ENCODE measurements at places on chromosomes 2 and 18.

DNA sequence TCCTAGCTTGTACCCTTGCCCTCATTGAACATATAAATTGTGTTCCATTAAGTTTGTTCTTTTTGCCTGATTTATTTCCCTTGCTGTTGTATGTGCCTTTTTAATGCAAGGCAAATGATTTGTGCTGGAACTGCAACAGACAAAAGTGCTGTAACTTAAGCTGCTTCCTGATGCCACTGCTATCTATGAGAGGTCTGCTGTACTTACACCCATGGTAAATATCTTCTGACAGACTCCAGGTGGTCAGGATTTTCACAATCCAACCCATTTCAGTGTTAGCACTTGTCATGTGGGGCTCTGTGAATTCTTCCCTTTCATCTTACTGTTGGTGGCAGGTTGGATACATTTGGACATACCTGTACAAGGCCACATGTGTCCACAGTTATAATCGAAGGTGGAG lies 63.5 kb downstream of the ARHGAP15 start:
- DNase-seq = no peak

DNA sequence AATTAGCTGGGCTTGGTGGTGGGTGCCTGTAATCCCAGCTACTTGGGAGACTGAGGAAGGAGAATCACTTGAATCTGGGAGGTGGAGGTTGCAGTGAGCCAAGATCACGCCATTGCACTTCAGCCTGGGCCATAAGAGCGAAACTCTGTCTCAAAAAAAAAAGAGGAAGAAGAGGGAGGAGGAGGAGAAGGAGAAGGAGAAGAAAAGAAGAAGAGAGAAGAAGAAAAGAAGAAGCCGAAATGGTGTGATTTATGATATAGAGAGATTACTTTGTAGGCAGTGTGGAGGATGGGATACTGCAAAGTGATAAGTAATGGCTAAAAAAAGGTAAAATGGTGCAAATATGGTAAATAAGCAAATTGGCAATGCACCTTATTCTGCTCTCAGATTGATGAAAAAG lies 25.1 kb downstream of the THNSL2 start:
- DNase-seq = no peak

DNA sequence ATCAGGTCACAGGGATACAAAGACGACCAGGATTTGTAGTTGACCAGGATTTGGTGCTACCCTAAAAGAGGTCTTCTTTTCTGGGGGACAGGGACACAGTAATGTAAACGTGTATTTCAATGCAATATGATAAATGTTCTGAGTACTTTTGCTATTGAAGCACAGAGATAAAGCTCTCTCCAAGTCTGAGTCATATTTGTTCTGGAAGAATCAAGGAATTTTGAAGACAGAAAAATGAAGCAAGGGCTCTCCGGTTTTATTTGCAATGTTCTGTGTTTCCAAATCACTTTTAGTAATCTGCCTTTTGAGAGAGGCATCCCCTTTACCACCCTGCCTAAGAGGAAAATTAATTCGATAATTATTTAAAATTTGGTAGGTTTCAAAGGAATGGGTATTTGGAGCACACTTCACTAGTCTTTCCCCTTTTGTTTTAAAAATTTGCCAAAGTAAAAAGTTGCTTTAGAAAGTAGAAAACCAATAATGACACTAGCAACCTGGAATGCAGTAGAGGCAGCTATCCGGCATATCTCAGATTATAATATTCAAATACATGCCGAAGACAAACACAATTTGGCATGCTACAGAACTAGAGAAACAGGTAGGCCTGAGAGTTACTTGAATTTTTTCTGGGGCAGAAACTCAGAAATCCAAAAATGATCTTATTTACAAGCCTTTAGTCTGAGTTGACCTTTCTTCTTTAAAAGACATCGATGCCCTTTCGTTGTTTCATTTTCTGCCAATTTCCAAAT lies 82.7 kb downstream of the MREG start:
- no peak for DNase-seq

- no peak for DNase-seq
Measured at GRCh38 chr2:223055836-223056235, 3.8 kb downstream of the KCNE4 start.

DNA sequence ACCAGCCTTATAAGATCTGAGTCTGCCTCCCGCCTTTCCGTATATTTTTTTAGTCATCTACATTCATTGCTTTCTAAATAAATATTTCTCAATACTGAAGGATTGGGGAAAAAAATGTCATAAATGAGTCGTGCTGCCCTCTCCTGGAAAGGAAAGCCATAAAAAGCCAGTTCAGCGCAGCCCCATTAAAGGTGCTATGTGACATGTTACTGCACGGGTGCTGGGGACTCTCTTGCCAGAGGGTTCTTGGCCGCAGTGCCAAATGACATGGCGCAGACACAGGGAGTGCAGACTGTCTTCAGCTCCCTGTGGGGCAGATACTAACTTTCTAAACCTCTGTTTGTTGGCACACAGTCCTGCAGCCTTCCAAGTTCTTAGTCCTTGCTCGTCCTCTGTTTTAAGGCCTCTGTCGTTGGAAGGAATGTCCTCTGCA lies 53.7 kb upstream of the MAP3K20 start:
- no peak for DNase-seq

GRCh38 chr2:127414638-127415592 lies 3.3 kb upstream of the PROC start:
- no peak for DNase-seq

GRCh38 chr2:2253172-2254016 lies 77.7 kb downstream of the MYT1L start:
- no peak for DNase-seq

DNA sequence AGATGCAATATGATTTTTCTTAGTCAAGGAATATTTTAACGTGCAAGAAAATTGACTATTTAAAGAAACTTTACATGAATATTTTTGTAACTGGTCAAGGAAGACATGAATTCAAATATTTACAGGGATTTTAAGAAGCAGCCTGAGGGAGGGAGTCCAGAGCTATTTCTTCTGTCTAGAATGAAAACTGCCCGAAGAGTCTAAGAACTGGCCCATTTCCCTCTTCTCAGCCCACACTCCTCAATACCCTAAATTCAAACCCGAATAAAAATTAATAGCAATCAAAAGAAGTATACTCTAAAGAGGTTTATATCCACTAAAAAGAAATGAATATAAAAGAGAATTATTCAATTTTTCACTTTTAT lies 6.5 kb upstream of the NDUFV2 start:
- DNase-seq = no peak

- DNase-seq = no peak
Measured at GRCh38 chr18:11042247-11042646, 107.1 kb downstream of the PIEZO2 start.

DNA sequence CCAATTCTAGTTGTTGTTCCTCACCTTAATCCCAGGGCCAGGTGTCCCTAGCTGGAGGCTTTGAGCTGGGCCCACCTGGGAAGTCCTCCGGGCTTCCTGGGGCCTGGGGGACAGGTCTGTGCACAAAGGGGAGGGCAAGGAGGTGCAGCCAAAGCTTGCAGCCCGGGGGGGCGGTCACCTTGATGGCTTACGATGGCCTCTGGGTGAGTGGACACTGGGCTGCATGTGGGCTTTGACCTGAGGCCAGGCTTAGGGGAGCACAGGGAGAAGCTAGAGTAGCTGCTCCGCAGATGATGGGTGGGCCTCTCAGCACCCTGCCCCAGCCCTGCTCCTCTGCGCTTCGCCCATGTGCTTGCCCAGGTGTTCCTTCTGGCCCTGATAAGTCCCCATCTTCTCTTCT lies 41.8 kb upstream of the HAAO start:
- no peak for DNase-seq

- no peak for DNase-seq
Measured at GRCh38 chr2:187655001-187655400, 100.8 kb upstream of the TFPI start.

- DNase-seq = no peak
Measured at GRCh38 chr2:241187101-241187917, 1.2 kb upstream of the ANO7 start.

DNA sequence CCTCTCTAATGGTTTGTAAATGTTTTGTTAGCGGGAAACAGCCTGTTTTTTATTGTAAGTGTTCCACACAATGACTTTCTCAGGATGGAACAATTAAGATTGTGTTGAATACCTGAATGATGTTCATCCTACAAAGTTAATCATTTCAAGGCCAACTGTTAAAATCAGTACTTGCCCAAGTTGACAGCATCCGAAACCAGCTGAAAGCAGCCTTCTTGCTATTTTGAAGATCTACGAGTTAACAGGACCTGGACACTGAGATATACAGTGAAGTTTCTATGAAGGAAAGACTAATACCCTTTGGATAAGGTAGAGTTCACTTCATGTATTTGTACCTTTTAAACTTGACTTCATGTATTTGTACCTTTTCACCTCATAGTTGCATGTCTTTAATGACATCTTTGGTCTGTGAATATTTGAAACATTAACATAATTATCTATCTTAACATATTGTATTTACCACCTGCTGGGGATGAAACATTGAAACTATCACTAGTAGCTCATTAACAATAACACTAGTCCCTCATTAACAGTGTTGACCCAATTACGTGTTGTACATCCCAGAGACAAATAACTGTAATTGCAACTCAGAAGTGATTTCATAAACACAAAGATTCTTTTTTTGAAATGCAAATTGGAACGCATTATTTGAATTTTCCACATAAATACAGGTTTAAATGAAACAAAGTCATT lies 556.0 kb upstream of the MEX3C start:
- DNase-seq = no peak

DNA sequence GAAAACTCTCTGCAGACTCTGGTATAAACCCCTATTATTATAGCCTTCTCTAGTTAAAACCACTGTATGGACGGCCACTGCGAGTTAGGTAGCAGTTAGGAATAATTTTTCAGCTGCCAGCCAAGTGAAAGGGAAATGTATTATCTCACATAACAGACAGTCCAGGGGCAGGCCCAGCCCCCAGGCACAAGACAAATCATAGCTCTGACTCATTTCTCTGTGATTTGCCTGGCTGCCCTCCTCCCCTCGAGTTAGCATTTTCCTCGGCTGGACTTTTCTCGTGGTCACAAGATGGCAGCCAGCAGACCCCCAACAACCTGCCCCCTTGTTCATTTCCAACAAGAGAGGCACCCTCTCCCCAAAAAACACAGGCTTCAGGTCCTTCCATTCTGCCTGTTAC lies 10.5 kb downstream of the VIT start:
- DNase-seq = no peak

GRCh38 chr2:112138159-112139032 lies at the start of gene FBLN7:
TSS of gene FBLN7 (plus strand) at chr2:112138385. CDS start at chr2:112138656, 271 bp downstream.
- DNase-seq = no peak

- DNase-seq = no peak
Measured at GRCh38 chr2:44579115-44579836, 217.5 kb downstream of the CAMKMT start.

- no peak for DNase-seq
Measured at GRCh38 chr2:119960821-119961220, 52.1 kb upstream of the EPB41L5 start.

- DNase-seq = no peak
Measured at GRCh38 chr2:111623380-111623779, 260.6 kb downstream of the ANAPC1 start.

DNA sequence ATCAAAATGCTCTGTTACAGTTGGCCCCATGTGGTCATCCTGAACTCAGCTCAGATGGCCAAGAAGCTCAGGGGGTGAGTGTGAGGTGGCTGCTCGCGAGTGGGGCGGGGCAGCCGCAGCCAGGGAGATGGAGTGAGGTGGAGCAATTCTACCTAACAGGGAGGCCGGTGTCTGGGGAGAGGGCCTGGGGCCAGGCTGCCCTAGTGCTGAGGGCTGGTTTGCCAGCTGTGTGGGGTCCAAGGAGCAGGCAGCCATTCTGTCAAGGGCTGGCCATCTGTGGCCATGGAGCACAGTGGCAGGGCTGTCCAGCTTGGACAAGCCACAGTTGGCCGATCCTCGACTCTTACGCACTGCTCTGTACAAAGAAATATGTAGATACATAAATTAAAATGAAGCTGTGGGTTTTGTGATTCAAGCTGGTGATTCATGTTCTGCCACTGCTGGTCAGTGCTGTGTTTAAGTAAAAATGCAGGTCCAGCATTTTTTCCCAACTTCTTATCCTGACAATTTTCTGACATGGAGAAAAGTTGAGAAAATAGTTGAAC lies 82.1 kb downstream of the HS6ST1 start:
- DNase-seq = no peak

- no peak for DNase-seq
Measured at GRCh38 chr18:26233208-26233607, 7.0 kb downstream of the TAF4B start.

GRCh38 chr2:241768850-241769249 lies 7.8 kb upstream of the GAL3ST2 start:
- no peak for DNase-seq

DNA sequence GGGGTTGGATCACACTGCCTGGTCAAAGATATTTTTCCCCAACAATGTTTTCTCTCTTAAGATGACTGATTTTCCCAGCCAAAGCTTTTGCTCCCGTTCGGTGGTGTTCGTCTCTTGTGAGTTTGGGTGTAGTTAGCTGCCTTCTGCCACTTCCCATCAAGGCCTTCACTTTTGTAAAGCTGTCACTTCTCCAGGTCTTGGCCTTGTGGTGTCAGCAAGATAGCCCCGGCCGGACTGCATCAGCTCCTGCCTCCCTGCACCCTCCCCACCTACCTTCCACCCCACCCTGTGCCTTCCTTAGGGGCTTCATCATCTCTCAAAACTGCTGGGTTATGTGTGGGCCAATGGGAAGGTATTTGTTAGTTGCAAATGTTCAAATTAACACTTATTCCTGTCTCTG lies 228.9 kb downstream of the BCL11A start:
- DNase-seq = no peak

- no peak for DNase-seq
Measured at GRCh38 chr18:55003695-55004094, 44.4 kb upstream of the CCDC68 start.

DNA sequence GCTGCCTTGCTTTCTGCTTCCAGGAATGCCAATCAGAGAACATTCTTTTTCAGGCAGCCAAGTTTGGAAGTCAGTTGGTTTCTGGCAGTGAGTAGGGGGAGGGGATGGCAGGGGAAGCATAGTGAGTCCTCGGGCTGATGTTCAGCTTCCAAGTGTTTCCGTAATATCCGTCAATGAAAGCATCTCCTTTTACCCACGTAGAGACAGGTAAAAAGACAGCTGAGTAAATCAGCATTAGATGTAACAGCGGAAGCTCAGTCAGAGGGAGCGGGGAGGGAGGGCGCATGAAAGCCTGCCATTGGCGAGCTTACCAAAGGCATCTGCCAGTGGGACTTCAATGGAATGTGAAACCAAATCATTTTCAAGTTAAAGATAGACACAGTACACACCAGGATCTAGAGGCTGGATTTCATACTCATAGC lies 117.1 kb upstream of the DTNA start:
- DNase-seq = no peak

DNA sequence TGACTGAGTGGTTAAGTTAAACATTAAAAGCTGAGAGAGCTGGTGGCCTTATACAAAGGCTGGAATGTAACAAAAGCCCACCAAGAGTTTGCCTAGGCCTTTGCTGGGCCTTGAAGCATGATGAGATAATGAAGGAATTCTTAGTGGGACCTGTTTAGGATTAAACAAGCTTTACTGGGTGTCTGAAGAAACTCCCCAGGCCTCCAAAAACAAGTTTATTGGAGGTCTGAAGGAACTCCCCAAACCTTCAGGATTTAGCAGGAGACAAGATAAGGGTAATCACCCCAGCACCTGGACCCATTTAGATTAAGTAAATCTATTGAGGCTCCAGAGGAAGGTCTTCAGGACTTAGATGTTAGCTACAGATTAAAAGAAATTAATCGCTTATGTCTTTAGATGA lies 18.7 kb downstream of the PCARE start:
- DNase-seq = no peak
